ENCODE measurements at places on chromosomes 5 and 9.

GRCh38 chr9:89715318-89715858 lies 110.6 kb downstream of the GADD45G start:
- DNase-seq, result no peak

DNA sequence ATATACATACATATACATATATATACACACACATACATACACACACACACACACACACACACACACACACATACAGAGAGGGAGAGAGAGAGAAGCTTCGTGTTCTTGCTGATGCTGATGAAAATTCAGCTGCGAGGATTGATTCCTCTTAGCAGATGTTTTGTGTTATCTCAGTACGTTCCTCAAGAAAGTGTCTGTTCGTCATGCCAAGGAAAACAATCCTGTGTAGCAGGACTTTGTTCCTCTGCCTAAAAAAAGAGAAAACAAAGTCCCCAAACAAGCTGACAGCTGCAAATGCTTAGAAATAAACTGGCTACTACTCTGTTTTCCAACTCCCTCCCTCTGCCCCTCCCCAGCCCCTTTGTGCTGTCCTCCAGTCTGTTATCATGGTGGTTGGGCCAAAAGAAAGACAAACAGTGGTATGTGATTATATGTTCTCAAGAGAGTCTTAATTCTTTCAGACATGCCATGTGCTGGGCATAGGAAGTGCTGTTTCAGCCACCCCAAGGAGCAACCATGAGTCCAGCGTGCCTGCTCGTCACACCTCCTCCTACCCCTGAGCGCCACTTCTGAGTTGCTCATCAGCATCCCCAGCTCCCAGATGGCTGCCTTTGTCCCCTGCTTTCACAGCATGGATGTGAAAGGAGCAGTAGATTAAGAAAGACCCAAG lies 71.5 kb upstream of the EQTN start:
- DNase-seq, result no peak

GRCh38 chr5:59500014-59500413 lies 393.5 kb downstream of the PDE4D start:
- no peak for DNase-seq

GRCh38 chr5:132112111-132112510 lies 38.5 kb downstream of the CSF2 start:
- no peak for DNase-seq

All from omental fat pad (tissue), 4 donors.